Hepatocyte (in vitro differentiated cells): ENCODE measurements at places on chromosomes 1 and 21. TPM values are rescaled to one million over a fixed set of nuclear protein-coding genes. Genes with fewer than 3 reads are reported as not detected.

GRCh38 chr21:41478319-41479177 is 29.4 kb downstream of the TMPRSS2 start:
- no peak for DNase-seq

The SUSD4 gene
- 3.9 and 8.3 TPM in 2 replicates for total RNA-seq

- DNase-seq = no peak
Measured at GRCh38 chr1:24297187-24297851, 21.8 kb upstream of the GRHL3 start.

The HCRTR1 gene
- total RNA-seq = 0.28 TPM in 1 of 2 replicates, not detected in the other

- no peak for DNase-seq
Measured at GRCh38 chr1:39996396-39997004, 41.6 kb downstream of the MFSD2A start.

The OR2T33 gene
- total RNA-seq = not detected in 2 replicates

GRCh38 chr21:46604329-46604974 is 430 bp downstream of the S100B start:
- DNase-seq = no peak

DNA sequence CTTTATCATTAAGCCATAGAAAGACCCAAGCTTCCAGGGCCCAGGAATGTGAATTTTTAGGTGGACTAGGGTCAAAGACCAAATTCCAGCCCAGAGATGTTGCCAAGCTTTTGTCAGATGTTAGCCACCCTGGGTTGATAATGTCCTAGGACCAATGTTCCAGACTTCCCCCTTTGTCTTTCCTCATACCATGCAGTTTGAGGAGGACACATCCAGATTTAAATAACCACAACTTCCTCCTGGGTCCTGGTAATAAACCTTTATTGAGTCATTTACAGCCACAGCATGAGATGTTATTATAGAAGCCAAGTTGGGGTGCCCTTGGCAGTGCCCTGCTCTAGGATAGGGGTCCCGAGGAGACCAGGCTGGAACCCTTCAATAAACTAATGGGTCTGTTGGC is 5.9 kb downstream of the TNR start:
- DNase-seq = no peak

- DNase-seq = no peak
Measured at GRCh38 chr1:18175530-18176377, 68.2 kb downstream of the IGSF21 start.
